ENCODE measurements at places on chromosomes 7 and 10.

DNA sequence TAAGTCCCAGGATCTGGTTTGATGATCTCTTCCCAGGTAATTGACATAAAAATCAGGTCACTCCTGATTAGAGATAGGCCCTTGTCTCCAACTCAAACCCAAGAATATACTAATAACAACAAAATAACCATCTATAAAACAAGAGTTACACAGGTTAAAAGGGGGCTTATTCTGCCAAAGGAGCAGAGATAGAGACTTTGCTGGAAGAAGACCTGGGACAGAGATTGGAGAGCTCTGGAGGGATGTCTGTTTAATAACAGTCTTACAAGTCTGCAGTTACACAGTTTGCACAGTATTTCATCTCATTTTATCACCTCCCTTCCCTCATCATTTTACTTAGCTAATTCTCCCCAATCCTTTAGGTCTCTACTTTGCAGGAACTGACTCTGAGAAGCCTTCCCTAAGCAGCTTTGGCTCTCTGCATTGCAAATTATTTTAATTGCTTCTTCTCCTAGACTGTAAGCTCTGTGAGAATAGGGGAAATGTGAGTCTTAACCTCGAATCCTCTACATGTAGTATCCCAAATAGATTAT, 3.7 kb upstream of the ZNF438 start:
- no peak for DNase-seq

GRCh38 chr7:138919911-138920310, 61.3 kb downstream of the KIAA1549 start:
- no peak for DNase-seq

GRCh38 chr7:130995252-130996081, 261.5 kb upstream of the KLF14 start:
- no peak for DNase-seq

GRCh38 chr10:113471241-113471996, 81.4 kb upstream of the HABP2 start:
- no peak for DNase-seq

DNA sequence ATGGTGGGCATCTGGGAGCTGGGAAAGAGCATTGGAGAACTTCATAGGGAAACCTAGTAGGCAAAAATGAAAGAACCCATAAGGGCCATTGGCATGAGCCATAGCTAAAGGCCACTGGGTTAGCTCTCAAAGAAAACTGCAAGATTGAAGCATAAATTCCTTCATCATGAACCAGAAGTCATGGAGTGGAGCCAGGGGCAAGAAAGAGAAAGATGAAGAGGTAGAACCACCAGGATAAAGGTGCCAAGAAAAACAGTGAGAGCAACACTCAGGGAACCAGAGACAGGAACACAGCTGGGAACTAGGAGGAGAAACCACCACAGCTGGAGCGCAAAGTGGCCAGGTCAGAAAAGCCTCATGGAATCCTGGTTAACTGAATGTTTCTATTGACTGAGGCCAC, 11.5 kb upstream of the SGMS1 start:
- peak; percentile 77 for DNase-seq

Measured in fibroblast of skin of scalp (primary cell).